ENCODE measurements at places on chromosomes 16 and 17. TPM values are rescaled to one million over a fixed set of nuclear protein-coding genes. Genes with fewer than 3 reads are reported as not detected.

C16orf87 gene
- total RNA-seq = 9.6 TPM

CCL22 gene
- not detected for total RNA-seq

GRCh38 chr17:50129353-50129727 is 620 bp downstream of the SAMD14 start:
- DNase-seq = no peak

FAM83G gene
- 9.5 TPM for total RNA-seq

LITAF gene
- 13.9 TPM for total RNA-seq

DNA sequence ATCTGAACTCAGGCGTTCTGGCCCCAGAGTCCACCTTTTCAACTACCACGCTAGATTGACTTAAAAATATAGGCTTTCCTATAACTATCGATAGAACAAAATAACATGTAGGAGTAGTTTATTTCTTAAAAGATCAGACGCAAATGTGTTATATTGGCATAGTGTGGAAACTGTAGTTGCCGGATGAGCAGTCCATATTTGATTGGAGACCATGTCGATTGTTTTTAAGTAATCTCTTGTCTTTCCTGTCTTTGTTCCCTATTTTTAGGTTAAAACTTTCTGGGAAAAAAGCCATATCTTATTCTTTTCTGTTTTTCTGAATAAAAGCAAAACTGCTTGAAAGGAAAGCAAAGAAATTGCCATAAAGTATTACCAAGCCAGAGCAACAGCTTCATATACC is 53.1 kb downstream of the GAN start:
- peak; percentile 9 for DNase-seq

- DNase-seq = no peak
Measured at GRCh38 chr16:15834502-15834901, 22.3 kb downstream of the MYH11 start.

- peak; percentile 10 for DNase-seq
Measured at GRCh38 chr16:49513040-49513439, 139.4 kb downstream of the C16orf78 start.

- no peak for DNase-seq
Measured at GRCh38 chr17:9457005-9457404, 118.6 kb downstream of the STX8 start.

DNA sequence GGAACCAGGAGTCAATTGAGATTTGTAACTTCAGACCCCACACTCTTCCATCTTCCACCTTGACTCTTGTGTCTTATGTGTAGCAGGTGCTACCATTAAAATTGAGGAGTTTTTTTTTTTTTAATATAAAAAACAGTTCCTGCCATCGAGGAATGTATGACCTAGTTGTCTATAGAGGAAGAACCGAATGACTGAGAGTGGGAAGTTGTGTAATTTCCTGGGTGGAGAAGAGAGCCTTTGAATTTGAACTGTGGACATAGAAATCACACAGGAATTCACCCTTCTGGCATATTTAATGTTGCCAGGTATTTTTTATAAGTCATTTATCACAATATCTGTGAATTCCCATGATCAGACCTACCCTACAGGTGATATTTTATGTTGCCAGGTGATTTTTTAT is 22.0 kb downstream of the SP2 start:
- no peak for DNase-seq

Measured in fibroblast of the aortic adventitia (primary cell).